Occipital lobe (tissue), 3 donors: ENCODE measurements at places on chromosomes 1 and 21. TPM values are rescaled to one million over a fixed set of nuclear protein-coding genes. Genes with fewer than 3 reads are reported as not detected.

Gene LCE3E
- total RNA-seq, result not detected

DNA sequence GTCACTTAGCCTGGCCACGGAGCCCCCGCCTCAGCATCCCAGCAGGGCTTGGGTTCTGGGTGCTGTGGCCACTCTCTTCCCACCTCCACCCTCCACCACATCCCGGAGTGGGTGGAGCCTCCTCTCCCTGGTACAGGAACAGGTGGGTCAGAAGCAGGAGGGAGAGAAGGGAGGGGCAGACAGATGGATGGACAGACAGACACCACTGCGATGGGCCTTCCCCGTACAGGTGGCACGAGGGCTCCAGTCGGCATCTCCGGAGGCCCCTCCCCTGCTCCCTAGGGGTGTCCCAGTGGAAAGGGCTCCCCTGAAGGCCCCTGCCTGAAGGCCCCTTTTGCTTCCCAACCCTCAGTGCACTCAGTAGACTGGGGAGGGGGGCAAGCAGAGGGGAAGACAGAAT lies 96.9 kb upstream of the TARDBP start:
- DNase-seq, result no peak

DNA sequence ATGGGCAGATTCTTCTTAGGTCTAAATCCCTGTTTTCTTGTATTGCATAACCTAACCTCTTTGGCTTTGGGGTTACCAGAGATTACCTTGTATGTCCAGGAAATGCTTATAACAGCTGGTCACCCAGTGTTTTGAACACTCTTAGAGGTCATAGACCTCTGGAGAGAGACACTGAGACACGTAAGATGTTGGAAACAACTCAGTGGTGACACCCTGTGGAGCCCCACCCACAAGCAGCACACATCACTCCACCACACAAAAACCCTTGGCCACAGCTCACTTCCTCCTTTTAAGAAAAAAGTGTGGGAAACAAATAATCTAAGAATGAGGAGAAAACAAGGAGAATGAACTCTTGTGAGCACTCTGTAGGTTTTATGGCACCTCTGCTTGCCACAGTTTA lies 26.3 kb upstream of the CYP4B1 start:
- DNase-seq, result no peak

DNA sequence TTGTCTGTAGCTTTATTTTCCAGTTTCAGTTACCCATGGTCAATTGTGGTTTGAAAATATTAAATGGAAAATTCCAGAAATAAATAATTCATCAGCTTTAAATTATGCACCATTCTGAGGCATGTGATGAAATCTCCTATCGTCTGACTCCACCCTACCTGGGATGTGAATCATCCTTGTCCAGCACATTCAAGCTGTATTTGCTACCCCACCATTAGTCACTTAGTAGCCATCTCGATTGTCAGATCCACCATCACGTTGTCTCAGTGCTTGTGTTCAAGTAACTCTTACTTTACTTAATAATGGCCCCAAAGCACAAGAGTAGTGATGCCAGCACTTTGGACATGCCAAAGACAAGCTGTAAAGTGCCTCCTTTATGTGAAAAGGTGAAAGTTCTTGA lies 4.0 kb downstream of the STPG1 start:
- no peak for DNase-seq

GRCh38 chr1:211135342-211135950 lies 1.5 kb upstream of the KCNH1 start:
- no peak for DNase-seq

GRCh38 chr1:116260621-116261020 lies 112.4 kb upstream of the ATP1A1 start:
- DNase-seq, result no peak
